ENCODE measurements at places on chromosomes 7 and 10.

DNA sequence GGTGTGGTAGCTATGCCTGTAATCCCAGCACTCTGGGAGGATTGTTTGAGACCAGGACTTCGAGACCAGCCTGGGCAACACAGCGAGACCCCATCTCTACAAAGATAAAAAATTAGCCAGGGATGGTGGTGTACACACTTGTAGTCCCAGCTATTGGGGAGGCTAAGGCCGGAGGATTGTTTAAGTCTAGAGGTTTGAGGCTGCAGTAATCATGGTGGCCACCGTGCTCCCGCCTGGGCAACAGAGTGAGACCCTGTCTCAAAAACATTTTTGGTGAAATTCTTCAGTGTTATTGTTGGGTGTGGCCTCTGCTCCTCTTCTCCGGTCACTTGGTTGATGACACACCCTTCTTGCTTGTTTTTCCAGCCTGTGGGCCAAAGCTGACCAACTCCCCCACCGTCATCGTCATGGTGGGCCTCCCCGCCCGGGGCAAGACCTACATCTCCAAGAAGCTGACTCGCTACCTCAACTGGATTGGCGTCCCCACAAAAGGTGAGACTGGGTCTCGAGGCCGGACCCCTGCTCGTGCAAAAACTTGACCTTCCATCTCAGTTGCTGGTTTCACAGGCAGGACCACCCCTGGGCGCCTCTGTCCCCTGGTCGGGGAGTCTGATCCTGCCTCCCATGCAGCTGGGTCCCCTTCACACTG is 10.6 kb downstream of the PFKFB3 start:
- DNase-seq: no peak

GRCh38 chr7:27147199-27148030 is at the start of gene HOXA6:
Gene HOXA6, minus strand, starts transcription at chr7:27147774. Its CDS starts 25 bp downstream, at chr7:27147749.
- DNase-seq: no peak

DNA sequence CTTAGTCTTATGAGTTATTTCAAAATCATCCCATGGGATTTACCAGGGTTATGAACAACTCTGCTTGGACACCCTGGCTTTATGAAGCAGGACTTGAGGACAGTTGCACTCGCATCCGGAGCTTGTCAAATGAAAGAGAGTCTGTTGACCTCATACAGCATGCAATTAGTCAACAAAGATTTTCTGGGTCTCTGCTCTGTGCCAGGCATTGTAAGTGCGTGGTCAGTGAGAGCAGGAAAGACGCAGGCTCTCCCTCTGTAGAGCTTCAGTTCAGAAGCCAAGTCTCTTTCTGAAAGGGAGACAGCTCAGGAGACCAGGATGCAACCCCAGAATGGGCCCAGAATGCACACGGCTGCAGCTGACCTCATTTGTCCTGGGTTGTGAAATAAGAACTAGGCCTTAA is 45.5 kb upstream of the DMBT1 start:
- DNase-seq: no peak

GRCh38 chr7:47737601-47738000 is 155.7 kb upstream of the TNS3 start:
- DNase-seq: no peak

GRCh38 chr7:77197141-77197540 is 2.5 kb downstream of the FGL2 start:
- DNase-seq: no peak

DNA sequence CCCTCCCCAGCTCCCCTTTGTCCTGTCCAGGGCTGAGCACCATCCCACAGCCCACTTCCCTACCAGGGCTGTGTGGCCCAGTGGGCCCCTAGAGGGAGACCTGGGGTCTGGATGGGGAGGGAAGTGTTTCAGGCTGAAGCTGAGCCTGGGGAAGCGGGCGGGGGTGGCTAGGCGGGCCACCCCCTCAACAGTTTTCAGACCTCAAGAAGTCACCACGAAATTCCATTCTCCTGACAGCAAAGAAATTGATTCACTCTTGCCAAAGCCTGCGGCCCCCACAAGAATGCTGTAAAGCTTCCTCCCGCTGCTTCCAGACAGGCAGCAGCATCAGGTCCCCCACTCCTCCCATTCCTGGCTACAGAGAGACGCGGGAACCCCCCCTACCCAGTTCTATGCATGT is 2.5 kb upstream of the LFNG start:
- no peak for DNase-seq

- no peak for DNase-seq
Observed at GRCh38 chr10:60769406-60769805, 8.9 kb upstream of the CDK1 start.

DNA sequence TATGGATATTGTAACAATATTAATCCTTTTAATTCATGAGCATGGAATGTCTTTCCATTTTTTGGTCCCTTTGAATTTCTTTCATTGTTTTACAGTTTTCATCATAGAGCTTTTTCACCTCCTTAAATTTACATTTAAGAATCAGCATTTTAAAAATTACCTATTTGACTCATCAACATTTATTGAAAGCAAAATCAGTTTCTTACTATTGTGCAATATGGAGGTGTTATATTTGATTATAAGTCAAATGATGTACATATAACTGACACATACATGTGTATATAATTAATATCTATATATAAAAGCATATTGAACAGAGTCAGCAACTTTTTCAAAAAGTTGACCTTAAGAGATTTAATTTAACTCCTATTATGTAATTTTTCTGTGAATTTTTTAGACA is 52.2 kb downstream of the SHOC2 start:
- no peak for DNase-seq

- no peak for DNase-seq
Observed at GRCh38 chr10:121368347-121369025, 229.8 kb downstream of the FGFR2 start.

GRCh38 chr10:77086081-77086480 is 551.5 kb downstream of the KCNMA1 start:
- DNase-seq: no peak

- DNase-seq: no peak
Observed at GRCh38 chr10:100469756-100470155, 6.9 kb downstream of the WNT8B start.

- DNase-seq: no peak
Observed at GRCh38 chr10:17059197-17059688, 70.4 kb downstream of the CUBN start.

DNA sequence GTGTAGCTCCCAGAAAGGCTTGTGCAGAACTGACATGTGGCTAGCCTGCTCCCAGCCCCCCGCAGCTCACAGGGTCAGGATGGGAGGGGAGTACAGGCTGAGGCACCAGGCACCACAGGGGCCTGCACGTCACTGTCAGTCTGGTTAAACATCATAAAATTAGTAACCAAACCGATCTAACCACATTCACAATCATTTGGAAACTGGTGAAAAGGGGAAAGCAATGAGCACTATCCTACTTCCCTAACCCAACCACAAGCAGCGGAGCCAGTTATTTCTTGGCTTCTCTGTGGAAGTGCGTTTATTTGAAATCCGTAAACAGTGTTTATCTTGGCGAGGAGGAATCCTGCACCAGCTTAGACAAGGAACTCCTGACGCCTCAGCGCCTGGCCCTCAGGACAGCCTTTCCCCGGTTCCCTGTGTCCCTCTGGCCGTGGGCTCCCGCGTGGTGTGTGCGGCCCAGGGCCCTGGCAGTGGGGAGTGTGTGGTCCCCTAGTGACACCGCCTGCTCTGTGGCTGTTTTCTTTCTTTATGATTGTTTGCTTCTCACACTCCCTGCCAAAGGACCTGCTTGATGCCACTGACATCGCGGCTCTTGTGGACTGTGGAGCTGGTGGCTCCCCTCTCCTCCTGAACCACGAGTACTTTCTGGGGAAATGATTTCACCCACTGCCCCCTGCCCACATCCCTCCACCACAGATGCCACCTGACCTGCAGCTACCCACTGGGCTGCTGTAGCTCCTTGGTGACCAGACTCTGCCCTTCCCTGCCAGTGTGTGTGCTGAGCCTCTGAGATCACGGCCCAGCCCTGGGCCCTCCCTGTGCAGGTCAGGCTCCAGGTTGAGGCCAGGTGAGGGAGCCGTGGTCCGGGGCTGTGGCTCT is 38.0 kb downstream of the INPP5A start:
- no peak for DNase-seq

Data from activated naive CD8-positive, alpha-beta T cell treated with anti-CD3 and anti-CD28 coated beads, Interleukin-2, amount 50 U/mL, for 16 hours (primary cell).